Activated T-cell treated with anti-CD3 and anti-CD28 coated beads for 48 hours (primary cell): ENCODE measurements at places on chromosomes 4 and X.
A peak's percentile ranks its signal among the peaks of the same experiment; 100 is the strongest.

GRCh38 chr4:78058591-78059523 lies 1.7 kb downstream of the FRAS1 start:
- DNase-seq, result peak; percentile 1

- DNase-seq, result no peak
Observed at GRCh38 chr4:1500231-1500965, 94.2 kb upstream of the NKX1-1 start.

GRCh38 chrX:56382278-56382677 lies 150.1 kb downstream of the KLF8 start:
- no peak for DNase-seq

- DNase-seq, result no peak
Observed at GRCh38 chr4:44415251-44415650, 33.4 kb downstream of the KCTD8 start.

DNA sequence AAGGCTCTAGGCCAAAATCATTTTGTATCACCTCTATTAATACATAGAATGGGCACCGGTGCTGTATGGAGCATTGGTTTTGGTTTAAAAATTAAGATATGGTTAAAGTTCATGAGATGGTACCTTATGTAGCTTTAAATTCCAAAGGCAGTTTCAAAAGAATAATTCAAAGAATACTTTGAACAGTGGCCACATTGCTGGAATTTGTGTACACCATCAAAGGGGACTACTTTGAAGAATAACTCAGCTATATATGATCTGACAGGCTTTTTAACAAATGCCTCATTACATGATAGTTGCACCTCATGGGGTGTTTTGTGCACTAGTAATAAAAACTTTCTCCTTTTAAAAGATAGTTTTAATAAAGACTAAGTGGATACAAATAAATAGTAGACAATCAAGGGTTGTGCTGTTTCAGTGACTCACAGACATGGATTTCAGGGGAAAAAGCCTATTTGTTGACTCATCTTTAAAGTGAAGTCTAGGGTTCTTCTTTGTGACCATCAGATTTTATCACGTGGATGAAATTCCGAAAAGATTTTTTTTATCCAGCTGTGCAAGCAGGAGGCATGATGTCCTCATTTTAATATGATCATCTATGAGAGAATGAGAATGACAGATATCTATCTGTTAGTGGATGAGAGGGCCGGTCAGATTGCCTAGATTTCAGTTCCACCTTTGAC lies 12.8 kb downstream of the MTM1 start:
- DNase-seq, result no peak

DNA sequence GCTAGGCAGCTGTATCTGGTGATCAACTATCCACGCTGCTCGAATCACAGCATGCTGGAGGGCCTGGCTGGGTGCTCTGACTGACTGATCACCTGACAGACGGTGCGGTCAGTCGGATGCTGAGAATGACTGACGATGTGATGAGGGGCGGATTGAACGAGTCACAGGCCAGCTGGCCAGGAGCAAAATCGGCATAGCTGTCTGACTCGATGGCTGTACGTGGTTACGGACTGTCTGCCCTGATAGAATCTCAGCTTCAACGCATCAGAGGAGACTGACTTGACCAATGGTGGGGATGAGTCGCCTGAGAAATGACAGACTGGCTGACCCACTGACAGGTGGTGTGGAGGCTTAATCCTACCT lies 1.0 kb upstream of the SUV39H1 start:
- DNase-seq, result no peak

GRCh38 chrX:39601231-39602177 lies 496.3 kb downstream of the BCOR start:
- no peak for DNase-seq

GRCh38 chrX:39577985-39578869 lies 519.5 kb downstream of the BCOR start:
- peak; percentile 58 for DNase-seq

- DNase-seq, result no peak
Observed at GRCh38 chr4:57303012-57303751, 193.0 kb upstream of the IGFBP7 start.

DNA sequence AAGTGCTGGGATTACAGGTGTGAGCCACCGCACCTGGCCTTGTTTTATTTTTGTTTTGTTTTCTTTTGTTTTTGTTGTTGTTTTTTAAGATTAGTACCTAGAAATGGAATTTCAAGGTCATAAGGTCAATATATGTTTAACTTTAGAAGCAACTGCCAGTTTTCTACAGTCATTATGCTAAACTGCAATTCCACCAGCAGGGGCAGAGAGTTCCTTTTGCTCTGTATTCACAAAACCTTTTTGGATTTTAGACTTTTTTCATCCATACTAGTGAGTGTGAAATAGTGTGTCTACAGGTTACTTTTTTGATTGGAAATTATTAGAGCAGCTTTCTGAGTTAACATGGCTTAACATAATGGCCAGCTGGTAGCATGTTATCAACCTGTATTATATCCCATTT lies 580.6 kb downstream of the TRIML1 start:
- DNase-seq, result no peak

DNA sequence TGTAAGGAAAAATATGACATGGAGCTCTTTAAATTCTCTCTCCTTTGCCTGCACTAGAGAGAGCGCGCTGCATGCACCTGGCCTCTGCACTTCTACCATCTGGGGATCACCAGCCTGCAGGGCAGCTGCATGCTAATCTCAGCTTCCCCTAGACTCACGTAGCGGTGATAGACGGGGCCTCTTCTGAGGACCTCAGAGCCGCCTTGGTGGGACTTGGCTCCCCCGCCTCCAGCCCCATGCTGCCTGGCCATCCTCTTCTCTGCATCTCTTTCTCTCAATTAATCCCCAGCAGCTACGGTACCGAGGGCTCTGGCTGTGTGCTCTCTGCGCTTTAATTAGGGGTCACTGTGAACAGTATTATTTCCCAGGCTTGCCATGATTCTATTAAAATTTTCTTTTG lies 52.8 kb upstream of the PSAPL1 start:
- no peak for DNase-seq

GRCh38 chr4:76836860-76837562 lies 60.9 kb downstream of the SOWAHB start:
- DNase-seq, result no peak

- no peak for DNase-seq
Observed at GRCh38 chr4:142528433-142528832, 317.7 kb downstream of the INPP4B start.

GRCh38 chrX:15221321-15221720 lies 48.6 kb downstream of the ASB9 start:
- DNase-seq, result no peak

DNA sequence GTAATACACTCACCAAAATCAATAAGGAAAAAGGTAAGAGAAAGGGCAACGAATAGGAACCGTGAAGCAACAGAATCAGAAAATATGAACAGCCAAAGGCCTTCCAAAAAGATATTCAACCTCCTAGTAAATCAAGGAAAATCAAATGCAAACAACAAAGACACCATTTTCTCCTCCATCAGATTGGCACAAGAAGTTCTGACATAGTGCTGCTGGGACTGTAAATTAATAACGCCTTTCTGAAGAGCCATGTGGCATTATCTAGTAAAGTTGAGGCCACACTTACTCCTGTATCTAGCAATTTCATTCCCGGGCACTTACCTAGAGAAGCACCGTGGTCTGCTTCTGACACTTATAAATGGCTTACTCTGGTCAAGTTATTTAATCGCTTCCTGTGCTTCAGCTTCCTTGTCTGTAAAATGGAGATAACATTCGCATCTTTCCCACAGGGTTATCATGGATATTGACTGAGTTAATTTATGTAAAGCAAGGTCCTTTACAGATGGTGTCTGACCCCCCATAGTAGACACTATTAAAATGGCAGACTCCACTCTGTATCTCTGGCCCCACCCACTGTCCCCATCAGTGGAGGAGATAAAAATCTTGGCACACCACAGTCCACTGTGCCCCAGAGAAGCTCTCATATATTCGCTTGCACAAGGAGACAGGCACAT lies 20.5 kb upstream of the ENPP6 start:
- DNase-seq, result no peak

DNA sequence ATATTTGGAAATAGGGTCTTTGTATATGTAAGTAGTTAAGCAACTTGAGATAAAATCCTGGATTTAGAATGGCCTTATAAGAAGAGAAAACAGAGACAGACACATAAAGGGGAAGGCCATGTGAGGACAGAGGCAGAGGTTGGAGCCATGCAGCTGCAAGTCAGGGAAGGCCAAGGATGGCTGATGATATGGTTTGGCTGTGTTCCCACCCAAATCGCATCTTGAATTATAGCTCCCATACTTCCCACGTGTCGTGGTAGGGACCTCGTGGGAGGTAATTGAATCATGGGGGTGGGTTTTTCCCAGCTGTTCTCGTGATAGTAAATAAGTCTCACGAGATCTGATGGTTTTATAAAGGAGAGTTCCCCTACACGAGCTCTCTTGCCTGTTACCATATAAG lies 76.3 kb downstream of the STK32B start:
- no peak for DNase-seq

DNA sequence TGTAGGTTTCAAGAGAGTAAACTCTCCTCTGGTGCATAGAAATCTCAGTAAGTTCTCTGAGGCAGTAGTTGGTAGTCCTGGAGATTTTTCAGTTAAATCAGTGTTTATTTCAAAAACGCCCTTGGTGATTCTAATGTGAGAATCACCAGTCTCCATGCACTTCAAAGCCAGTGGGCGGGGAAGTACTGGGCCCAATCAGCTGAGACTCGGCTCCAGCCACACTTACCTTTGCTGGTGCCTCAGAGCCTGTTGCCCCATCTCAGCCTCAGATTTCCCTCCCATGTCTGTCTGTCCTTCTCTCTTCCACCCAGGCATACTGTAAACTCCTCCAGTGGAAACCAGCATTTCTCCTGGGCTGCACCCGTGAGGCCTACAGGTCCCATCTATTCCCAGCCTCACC lies 7.4 kb upstream of the MGST2 start:
- DNase-seq, result no peak

- no peak for DNase-seq
Observed at GRCh38 chr4:161817914-161818313, 345.9 kb downstream of the FSTL5 start.

- no peak for DNase-seq
Observed at GRCh38 chr4:139273835-139274234, 6.2 kb downstream of the MGARP start.

- DNase-seq, result no peak
Observed at GRCh38 chrX:133307637-133308498, 89.7 kb upstream of the TFDP3 start.

DNA sequence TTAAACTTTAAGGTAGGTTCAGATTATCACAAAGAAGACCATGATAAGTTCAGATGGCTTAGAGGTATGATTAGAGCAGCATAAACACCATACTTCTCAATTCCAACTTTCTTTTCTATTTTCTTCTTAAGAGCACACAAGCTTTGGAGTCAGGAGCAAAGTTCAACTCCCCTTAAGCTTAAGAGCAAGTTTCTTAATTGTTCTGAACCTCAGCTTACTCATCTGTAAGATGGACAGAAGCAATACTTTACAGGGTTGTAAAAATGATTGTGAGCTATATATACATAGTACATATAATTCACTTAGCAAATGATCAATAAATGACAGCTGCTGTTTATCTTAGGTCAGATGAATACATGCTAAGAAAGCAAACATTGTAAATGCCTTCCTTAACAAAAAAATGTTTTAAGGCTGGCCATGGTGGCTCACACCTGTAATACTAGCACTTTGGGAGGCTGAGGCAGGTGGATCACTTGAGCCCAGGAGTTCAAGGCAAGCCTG lies 25.0 kb upstream of the RPS3A start:
- no peak for DNase-seq

- no peak for DNase-seq
Observed at GRCh38 chr4:139144911-139145551, 32.0 kb downstream of the ELF2 start.
